NCI-H1092 treated with DMSO at 0.1 percent for 48 hours (cell line): ENCODE measurements at places on chromosomes 13 and 19.

DNA sequence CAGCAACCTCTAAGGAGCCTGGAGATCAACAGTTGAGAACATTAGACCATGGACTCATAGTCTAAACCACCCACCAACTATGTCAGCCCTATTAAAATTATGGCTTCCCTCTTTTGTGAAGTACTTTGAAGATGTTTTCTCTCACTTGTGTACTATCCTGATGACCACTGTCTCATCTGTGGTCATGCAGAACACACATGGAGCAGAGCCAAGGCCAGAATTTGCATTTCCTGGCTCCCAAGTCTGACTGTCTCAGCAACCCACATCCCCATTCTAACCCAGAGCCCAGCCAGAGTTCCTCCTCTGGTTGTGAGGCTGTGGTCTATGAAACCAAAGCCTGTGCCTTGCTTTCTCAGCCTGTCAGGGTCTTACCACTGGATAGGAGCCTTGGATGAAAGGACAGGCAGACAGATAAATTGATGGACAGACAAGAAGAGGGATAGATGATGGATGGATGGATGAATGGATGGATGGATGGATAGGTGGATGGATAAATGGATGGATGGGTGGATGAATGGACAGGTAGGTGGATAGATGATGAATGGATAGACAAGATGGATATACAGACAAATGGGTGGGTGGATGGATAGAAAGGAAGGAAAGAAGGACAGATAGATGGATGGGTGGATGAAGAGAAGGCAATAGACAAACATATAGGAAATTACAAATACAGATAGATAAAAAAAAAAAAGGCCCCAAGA, 35.4 kb downstream of the ZNF557 start:
- DNase-seq: no peak

DNA sequence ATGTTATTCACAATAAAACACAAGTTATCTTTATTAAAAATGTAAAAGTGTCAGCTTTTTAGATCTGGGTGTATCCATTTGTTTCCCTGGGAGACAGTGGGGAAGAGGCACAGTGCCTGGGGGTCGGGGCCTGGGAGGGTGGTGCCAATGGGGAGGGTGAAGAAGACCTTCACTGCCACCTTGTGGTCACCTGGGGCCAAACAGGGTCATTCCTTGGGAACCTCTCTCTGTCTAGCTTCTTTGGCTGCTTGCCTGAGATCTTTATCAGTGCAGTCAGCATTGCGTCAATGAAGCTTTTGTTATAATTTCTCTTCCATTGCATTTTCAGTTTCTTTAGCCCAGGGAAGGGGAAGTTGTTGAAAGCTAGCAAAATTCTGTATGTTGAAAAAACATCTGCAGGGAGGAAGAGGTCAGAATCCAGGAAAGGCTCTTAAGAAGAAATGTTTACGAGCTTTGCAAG, 39.1 kb downstream of the PCDH8 start:
- peak; percentile 61 for DNase-seq

DNA sequence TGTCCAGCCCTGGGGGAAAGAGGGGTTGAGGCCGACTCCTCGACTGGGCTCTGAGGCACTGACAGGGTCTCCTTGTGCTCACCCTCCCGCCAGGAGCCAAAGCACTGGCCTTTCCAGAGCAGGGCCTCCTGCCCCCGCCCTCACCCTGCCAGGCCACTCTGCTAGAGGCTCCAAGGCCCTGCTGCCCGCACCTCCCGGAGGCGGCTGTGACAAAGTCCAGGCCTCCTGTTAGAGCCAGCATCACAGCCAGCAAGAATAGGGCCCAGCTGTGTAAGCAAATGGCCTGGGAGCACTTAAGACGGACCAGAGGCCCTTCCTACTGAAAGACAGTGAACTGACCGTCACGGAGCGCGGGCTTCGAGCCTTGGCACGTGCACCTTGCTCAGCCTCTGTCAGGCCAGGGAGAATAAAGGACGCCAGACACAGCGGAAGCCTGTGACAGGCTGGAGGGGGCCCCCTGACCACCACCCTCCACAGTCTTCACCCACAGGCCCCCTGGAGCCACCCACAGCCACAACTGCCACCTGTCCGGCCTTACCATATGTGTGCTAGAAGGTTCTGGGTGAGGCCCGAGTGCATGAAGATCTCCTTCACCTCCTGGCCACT, 50.9 kb downstream of the EPS15L1 start:
- DNase-seq: no peak

DNA sequence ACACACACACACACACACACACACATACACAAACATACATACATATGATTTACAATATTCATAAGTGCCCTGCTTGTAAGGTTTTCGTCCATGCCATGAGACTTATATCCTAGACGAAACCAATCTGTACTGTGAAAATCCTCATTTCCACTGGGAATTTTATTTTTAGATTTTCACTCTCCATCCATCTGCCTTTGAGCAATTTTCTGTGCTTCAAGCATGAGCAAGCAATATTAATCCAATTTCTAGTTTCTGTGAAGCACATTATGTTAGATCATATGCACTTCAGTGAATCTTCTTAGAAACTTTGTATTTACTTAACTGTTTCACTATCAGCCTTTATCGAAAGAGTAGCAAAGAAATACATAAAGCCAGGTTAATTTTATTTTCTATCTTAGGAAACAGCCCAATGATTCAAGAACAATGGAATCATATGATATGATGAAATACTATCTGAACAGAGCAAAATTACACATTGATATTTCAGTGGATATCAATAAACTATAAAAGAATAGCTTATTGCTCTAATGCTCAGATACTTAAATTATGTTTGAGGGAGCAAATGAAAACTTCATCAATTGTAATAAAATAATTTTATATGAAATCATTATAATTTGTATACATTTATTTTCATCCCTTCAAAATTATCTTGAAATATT, 1100.7 kb upstream of the MIR17HG start:
- no peak for DNase-seq

DNA sequence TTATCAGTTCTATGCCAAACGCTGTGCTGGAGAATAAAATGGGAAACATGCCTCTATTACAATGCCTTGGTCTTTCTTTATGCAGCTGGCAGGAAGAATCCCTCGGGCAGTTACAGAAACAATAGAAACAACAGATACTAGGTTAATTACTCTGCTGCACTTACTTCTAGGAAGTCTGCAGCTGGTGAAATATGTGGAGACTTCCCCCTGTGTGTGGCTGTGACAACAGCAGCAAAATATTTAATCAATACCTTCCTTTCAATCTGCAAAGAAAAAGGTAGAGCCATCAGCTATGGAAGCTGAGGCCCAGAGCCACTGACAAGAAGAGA, 9.9 kb downstream of the STOML3 start:
- DNase-seq: no peak

- DNase-seq: no peak
Measured at GRCh38 chr19:16205205-16206045, 7.7 kb downstream of the AP1M1 start.

DNA sequence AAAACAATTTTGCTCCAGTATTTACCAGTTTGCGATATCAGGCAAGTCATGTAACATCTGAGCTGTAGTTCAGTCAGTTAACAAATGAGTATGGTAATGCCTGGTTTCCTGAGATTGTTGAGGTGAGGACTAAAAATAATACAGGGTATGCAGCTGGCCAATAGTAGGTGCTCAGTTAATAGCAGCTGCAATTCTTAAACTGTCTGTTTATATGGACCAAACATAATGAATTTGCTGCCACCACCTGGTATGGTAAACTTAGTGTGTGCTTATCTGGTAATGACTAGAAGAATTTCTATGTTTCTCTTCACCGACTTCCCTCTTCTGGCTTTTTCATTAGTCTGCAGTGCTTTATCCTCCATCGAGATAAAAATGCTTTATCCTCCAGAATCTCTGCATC, 9.1 kb downstream of the ZMYM2 start:
- no peak for DNase-seq

GRCh38 chr19:28553005-28553404, 659.9 kb downstream of the UQCRFS1 start:
- no peak for DNase-seq

DNA sequence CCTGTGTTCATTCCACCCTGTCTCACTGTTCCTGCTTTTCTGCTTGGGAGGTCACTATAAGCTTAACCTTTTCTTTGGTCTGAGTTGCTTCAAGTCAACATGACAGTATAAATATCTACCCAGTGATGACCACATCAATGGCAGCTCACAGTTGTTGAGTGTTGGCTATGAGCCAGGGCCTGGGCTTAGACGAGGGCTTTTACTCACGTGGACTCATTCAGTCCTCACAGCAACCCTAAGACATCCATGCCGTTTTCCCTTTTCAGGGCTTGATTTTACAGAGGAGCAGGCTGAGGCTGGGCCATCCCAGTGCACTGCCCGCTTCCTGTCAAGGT, 10.2 kb upstream of the CCDC97 start:
- DNase-seq: peak; percentile 4

- DNase-seq: peak; percentile 36
Measured at GRCh38 chr19:17205237-17206140, 9.7 kb upstream of the USE1 start.

- DNase-seq: no peak
Measured at GRCh38 chr19:13840305-13841085, 36.4 kb upstream of the NANOS3 start.

- DNase-seq: no peak
Measured at GRCh38 chr13:104181526-104182231, 1115.5 kb upstream of the SLC10A2 start.

DNA sequence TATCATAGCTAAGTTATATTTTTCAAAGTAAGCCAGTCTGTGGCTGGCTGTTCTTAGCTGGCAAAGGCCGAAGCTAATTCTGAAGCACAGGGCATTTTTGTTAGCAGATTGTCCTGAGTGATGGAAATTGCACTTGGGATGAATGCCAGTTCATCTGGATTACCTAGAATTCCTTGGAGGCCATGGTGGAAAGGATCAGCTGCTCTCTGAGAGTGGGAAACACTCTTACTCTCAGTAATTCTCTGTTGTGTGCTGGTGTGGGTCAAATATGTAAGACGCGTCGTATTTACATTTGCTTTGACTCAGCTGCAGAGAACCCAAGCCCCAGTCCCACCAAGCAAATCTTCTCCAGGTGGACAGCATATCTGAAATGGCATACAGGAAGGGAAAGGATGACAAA, 60.7 kb upstream of the C1QTNF9B start:
- DNase-seq: no peak

GRCh38 chr19:9431475-9431874, 3.9 kb downstream of the ZNF266 start:
- peak; percentile 1 for DNase-seq

- DNase-seq: no peak
Measured at GRCh38 chr19:53868091-53868891, 608 bp downstream of the MYADM start.

GRCh38 chr13:40191186-40191980, 475.1 kb downstream of the FOXO1 start:
- DNase-seq: no peak

DNA sequence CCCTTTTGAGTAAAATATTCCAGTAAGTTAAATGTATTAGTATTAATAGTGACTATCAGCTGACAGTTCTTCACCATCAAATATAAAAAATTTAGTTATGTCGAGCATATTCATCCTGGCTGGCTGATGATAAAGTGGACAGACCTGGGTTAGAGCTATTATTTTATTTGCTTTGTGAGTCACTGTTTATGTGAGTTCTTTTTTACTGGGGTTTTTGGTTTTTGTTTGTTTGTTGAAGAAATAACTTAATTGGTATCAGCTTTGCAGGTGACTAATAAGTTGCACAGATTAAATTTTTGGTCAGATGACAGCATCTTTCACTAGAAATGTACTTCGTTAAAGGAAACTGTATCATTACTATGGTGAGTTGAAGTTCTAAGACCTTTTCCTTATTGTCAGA, 224.7 kb downstream of the GGACT start:
- no peak for DNase-seq

DNA sequence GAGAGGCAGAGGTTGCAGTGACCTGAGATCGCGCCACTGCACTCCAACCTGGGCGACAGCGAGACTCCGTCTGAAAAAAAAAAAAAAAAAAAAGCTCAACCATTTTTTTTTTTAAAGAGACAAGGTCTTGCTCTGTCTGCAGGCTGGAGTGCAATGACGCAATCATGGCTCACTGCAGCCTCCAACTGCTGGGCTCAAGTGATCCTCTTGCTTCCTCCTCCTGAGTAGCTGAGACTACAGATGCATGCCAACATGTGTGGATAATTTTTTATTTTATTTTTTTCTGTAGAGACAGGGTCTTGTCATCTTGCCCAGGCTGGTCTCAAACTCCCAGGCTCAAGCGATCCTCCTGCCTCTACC, 10.3 kb downstream of the EHD2 start:
- no peak for DNase-seq

GRCh38 chr13:70905035-70905434, 796.8 kb upstream of the KLHL1 start:
- no peak for DNase-seq

DNA sequence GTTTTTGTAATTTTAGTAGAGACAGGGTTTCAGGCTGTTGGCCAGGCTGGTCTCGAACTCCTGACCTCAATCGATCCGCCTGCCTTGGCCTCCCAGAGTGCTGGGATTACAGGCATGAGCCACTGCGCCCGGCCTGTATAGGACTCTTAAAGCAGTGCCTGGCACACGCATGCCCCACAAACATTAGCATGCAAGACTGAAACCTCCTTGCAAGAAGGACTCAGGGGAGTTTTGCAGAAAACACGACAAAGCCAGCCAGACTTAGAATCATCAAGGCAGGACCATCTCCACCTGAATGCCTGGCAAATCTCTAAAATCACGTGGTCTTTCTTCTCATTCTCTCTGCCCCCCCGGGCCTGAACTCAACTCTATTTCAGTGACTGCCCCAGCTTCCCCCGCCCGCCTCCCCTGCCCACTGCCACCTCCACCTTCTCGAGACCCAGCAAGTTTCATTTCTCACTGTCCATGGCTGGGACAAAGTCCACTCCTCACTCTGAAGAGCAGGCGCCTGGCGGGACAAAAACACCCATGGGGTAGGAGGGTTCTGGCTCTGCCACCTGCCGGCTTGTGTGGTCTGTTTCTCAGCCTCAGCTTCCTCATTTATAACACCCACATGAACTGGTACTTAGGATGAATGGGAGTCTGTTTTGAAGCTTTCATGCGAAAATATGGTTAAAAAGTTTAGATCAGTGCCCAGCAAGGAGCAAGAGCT, 2.4 kb downstream of the TICAM1 start:
- DNase-seq: no peak

GRCh38 chr19:43820098-43820883, 6.8 kb upstream of the ZNF283 start:
- DNase-seq: no peak

GRCh38 chr13:46572752-46573431, 19.9 kb downstream of the LRCH1 start:
- DNase-seq: no peak

DNA sequence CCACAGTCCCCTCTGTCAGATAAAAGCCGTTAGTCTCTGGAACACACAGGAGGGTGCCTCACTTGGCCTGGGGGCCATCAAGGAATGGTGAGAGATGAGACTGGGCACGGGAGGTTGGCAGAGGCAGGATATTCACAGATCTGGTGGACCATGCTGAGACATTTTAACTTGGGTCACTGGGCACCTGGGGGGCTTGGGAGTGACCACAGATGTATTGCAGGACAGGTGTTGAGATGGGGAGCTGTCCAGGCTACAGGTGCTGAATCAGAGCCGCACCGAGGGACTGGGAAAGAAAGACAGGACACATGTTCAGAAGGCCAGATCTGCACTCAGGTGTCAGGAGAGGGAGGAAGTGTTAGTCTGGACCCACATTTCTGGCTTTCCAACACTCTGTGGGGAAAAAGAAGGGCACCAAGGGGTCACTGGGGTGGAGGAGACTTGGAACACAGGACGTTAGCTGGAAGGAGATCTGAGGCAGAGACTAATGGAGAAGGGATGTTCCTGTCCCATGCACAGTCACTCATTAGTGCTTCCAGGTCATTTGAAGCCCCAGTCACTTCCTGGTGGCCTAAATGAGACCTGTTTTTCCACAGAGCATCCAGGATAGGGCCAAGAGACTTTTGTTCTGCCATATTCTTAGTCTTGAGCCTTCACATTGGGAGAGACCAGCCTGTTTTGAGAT, 56.1 kb downstream of the CHST8 start:
- DNase-seq: no peak
